ENCODE measurements at places on chromosomes 3 and 15. TPM values are rescaled to one million over a fixed set of nuclear protein-coding genes. Genes with fewer than 3 reads are reported as not detected.

The SAMD7 gene
- total RNA-seq = not detected

DNA sequence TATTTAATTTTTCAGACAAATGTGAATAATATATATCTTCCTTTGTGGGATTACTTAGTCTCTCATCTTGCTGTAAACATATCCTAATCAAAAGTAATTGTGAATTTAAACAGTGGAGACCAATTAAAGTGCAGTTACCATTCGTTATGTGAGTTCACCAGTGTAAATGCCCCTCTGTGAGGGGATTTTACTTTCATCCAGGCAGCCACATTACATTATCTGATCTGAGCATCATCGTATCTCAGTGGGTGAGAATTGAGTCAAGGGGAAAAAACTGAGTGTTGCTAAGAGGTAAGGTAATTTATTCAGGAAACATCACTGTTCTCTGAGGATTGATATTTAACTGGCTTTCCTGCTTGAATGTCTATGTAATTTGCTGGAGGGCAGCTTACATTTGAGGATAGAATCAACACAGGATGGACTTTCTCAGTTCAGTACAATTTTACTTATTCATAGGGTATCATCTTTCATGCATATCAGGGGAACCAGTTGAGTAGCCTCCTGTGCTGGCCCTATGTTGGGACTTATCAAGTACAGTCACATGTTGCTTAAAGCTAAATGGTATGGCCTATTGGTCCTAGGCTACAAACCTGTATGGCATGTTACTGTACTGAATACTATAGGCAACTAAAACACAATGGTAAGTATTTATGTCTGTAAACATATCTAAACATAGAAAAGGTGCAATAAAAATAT lies 219.7 kb downstream of the CD47 start:
- H3K4me1 ChIP-seq = no peaks in the 10 kb centered on the region
- H3K27ac ChIP-seq = no peak overlapping the region
- no peaks in the 10 kb centered on the region for H3K36me3 ChIP-seq
- no peak for DNase-seq

The SKOR1 gene
- 0.79 TPM for total RNA-seq

- H3K4me3 ChIP-seq = no peak overlapping the region
- no peaks in the 10 kb centered on the region for H3K27me3 ChIP-seq
- no peak for DNase-seq
- no peak overlapping the region for H3K27ac ChIP-seq
- H3K4me1 ChIP-seq = no peaks in the 10 kb centered on the region
Observed at GRCh38 chr3:127096256-127097071, 96.5 kb upstream of the PRR23E start.
